OCI-LY7 (cell line): ENCODE measurements at places on chromosomes 11 and 22.

GRCh38 chr11:70836071-70836470, 416.3 kb downstream of the SHANK2 start:
- DNase-seq, result no peak

DNA sequence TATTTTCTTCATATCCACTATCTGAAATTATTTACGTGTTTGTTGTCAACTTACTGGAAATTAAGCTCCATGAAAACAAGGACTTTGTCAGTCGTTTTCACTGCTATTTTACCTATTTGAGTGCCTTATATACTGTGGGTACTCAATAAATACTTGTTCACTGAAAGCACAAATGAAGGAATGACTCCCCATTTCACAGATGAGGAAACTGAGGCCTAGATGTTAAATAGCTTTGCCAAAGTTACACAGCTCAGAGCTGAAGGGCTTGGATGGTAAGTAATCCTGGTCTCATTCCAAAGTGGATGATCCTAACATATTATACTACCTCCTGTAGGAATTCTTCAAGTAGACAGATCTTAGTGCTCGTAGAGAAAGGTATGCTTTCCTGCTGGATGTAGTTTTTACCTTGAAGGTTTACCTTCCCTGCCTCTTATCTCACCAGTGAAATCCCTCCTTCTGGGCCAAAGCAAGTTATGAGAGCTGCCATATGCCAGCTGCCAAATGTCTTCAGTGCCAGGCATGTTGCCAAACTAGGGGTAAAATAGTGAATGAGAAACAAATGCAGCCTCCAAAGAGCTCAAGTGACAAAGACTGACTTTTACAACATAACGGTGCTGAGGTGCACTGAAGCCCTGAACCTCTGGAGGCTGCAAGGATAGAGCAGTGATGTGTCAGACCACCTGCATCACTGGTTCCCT, 129.7 kb downstream of the TRIM44 start:
- no peak for DNase-seq

GRCh38 chr11:60261014-60261413, 18.1 kb upstream of the MS4A4E start:
- no peak for DNase-seq

GRCh38 chr11:124179310-124179709, 3.8 kb upstream of the OR10D3 start:
- DNase-seq, result no peak

GRCh38 chr11:109486129-109486528, 64.1 kb downstream of the C11orf87 start:
- no peak for DNase-seq

- no peak for DNase-seq
Observed at GRCh38 chr11:41955635-41956400, 496.4 kb upstream of the LRRC4C start.

GRCh38 chr22:49861642-49862495, 8.2 kb downstream of the ZBED4 start:
- DNase-seq, result no peak

DNA sequence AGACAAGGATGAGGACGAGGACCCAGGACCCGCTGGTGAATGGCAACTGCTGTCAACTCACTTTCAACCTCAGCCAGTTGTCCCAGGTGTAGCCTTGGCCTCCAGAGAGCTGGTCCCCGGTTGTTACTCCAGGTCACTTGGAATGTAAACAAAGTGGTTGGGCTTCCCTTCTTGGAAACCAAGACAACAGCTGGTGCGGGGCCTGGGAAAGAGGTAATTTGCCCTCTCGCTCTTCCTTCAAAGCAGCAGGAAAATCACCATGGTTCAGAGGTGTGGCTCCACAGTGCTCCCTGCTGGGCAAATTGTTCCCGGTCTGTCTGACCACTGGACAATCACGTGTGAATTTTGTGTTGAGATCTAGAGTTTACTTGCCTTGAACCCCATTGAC, 15.0 kb downstream of the SLC1A2 start:
- no peak for DNase-seq
